Left cardiac atrium (tissue), 4 donors: ENCODE measurements at places on chromosomes 11 and 22.

- no peak for DNase-seq
Observed at GRCh38 chr22:37253126-37253660, 9.1 kb upstream of the RAC2 start.

DNA sequence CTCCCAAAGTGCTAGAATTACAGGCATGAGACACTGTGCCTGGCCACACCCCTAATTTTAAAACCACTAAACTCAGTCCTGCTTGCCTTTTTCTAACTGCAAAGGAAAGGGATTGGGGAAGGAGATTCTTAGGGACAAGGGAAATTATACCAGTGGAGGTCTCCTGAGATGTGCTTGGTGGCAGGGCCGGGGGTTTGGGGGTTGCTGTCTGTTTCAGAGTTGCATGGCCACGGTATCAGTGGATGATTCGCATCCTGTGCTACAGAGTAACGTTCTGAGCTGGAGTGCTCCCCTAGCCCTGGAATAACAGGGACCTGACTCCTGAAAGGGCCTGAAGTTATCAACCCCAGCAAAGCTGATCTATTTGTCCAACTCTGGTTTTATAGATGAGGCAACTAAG, 846 bp upstream of the GPHA2 start:
- DNase-seq = no peak

DNA sequence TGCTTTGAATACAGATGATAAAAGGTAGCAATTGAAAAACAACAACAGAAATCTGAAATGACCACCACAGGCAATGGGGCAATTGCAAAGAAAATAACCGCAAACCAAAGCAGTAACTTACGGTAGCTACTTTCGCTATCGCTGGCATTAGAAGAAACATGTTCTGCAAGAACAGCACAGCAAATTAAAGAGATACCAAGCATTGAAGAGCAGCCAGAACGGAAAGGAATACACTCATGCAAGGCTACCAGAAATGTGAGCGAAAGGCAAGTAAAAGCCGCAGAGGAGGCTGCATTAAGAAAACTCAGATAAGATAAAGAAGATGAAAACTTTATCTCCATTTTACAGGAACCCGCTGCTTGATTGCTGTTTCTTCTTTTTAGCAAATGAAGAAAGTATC, 194.1 kb upstream of the CCDC90B start:
- DNase-seq = no peak

DNA sequence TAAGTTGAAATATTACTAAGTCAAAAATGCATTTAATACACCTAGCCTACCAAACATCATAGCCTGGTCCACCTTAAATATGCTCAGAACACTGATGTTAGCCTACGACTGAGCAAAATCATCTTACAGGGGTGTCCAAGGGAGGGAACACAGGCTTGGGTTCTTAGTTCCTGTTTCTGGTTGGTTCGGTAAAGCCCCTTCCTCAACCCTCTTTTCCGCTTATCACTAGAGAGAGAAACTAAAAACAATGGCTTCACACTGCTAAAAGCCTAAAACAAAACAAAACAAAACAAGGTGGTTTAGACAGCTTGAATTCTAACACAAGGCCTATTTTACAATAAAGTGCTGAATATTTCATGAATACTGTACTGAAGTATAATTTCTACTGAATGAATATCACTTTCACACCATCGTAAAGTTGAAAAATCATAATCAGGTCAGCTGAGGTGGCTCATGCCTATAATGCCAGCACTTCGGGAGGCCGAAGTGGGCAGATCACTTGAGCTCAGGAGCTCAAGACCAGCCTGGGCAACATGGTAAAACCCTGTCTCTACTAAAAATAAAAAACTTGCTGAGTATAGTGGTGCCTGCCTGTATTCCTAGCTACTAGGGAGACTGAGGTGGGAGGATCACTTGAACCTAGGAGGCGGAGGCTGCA, 118.0 kb downstream of the SIK3 start:
- DNase-seq = no peak

- no peak for DNase-seq
Observed at GRCh38 chr11:106286881-106287504, 209.5 kb downstream of the AASDHPPT start.

DNA sequence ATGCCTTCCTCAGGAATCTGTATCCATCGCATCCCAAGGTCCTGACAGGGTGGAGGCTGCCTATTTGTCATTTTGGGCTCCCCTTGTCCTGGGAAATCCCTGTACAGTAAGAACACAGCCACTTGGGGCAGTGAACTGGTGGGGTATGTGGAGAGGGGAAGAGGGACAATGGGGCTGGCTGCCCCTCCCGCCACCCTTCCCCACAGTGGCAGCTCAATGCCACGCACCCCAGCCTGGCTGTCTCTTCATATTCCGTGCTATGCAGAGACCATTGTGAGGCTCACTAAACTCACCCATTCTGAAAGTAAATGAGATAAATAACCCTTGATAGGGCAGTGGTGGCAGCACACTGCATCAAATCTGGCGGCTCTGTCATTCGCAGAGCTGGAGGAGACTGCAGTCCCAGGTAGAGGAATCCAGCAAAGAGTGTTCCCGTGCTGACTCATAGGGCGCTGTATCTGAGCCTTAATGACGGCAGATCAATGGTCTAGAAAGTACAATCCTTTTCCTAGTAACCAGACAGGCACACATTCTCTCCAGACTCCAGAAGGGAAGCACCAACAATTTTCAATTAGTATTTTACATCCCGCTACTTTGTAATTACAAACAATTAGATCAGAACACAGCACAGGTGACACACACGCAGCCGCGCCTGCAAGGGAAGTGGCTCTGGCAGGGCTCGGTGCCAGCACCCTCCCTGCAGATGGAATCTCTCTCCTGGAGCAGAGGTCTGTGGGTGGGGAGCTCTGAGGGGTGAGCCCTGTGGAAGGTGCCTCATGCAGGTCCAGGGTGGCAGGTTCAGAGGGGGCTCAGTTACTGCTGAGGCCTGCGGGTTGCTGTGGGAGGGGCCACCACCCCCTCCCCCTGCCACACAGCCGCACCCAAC, 167.9 kb upstream of the B3GAT1 start:
- no peak for DNase-seq
